ENCODE measurements at places on chromosomes 12 and 14.
A peak's percentile ranks its signal among the peaks of the same experiment; 100 is the strongest.

DNA sequence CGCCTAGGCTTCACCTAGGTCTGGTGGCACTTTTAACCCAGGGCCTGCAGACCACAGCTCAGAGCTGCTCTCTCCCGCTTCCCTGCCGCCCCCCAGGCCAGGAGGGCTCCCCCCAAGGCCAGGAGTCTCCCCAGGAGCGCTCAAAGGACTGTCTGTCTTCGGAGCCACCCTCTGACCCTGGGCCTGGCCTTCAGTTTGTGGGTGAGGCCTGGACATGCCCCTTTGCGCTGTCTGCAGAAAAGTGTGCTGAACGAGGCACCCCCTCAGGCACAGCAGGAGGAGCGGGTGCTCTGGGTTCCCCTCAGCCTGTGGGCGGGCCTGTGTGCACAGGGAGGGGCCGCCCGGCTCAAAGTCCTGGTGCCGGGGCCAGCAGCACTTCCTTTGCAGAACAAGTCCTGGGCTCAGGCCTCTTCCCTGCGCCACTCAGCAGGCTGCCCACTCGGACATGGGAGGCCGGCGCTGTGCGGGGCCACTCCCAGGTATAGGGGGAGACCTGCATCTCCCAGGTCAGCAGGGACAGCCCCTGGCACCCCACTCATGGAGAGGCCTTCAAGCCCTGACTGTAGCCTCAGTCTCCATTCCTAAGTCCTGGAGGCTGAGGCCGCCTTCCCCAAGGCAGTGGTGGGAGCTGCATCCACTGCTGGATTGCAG, 14.3 kb downstream of the DEGS2 start:
- DNase-seq = no peak

DNA sequence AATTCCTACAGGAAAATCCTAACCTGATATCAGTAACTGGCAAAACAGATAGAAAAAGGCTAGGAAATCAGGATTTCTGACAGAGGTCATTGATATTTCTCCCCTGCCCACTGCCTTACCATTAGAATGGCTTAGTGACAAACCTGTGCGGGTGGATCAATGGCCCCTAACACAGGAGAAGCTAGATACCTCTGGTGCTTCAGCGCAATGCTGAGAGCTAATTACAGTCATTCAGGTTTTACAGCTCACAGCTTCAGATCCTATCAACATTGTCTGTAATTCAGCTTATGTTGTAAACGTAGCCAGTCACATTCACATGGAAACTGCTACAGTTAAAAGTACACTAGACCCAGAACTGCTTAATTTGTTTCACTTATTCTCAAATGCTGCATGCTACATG, 17.4 kb upstream of the SLC10A1 start:
- DNase-seq = no peak

GRCh38 chr12:31236998-31237637, 88.8 kb downstream of the SINHCAF start:
- no peak for DNase-seq

GRCh38 chr12:114441545-114441944, 35.6 kb upstream of the TBX5 start:
- no peak for DNase-seq

DNA sequence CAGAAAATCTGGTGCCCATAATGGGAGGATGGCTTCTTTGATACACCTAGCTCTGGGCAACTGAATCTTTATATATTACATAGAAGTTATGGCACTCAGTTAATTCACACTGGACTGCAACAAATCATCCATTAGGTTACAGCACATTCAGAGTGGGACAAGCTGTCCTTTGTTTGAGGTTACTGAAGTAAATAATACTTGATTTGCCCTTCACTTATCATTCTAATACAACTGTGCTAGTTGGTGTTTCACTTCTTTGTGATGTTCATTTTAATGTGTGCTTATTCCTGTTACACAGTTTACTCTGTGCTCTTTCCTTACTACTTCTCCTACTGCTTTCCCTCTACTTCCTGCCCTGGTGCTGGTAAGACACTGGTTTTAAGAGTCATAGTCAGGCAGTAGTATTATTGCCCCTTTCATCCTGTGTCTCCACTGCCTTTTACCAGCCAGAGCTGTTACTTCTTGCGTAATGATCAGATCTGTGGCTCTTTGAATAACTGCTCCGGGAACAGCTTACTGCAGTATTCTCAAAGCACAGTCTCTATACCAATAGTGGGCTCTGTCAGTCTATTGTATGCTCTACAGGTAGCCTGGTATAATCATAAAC, 36.4 kb upstream of the GXYLT1 start:
- no peak for DNase-seq

GRCh38 chr12:67721248-67721647, 72.7 kb downstream of the DYRK2 start:
- DNase-seq = no peak

DNA sequence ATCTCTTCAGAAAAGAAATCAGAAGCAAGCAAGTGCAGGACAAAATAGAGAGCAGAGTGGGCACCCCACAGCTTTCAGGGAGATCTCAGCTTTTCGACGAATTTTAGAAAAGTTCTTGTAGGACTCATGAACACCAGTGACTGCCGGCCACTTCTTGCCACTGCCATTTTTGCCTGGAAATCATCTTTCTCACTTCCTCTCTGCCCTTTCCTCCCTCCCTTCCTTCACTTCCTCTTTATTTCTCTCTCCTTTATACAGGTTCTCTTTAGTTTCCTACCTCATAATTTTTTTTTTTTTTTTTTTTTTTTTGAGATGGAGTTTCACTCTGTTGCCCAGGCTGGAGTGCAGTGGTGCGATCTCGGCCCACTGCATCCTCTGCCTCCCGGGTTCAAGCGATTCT, 185.6 kb downstream of the APAF1 start:
- no peak for DNase-seq

GRCh38 chr12:81759190-81760051, at the start of gene PPFIA2:
Gene PPFIA2, minus strand, starts transcription at chr12:81759350.
- peak; percentile 62 for DNase-seq

DNA sequence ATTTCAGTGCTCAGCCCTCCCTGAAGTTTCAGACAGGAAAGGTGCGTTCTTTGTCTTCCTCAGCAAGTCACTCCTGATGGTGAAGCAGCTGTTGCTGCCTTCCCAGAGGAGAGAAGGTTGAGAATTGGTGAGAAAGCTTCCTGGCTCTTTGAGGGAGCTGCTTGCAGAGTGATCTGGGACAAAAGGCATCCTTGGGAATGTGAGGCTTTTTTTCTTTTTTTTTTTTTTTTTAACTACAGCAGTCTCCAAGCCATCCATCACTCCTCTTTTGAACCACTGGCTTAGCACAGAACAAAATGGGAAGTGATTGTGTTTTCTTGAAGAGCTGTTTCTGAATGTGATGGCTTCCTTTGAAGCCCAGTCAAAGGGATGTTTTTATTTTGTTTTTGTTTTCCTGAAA, 120.4 kb upstream of the LRIG3 start:
- no peak for DNase-seq

DNA sequence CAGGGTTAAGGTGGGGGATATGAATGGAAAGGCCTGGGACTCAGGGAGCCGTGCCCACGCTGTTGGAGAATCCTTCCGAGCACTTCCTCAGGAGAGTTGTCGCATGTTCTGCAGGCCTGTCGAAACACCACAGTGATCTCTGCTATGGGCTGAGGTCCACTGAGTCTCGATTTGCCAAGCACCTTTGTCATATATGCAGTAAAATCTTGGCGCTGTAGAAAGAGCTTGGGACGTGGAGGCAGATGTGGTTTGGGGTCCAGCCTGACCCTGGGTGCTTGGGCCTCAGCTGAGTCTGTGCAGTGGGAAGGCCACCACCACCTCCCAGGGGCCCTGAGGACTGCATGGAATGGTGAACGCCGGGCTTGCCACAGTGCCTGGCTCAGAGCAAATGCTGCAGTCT, 32.9 kb downstream of the C14orf132 start:
- no peak for DNase-seq

DNA sequence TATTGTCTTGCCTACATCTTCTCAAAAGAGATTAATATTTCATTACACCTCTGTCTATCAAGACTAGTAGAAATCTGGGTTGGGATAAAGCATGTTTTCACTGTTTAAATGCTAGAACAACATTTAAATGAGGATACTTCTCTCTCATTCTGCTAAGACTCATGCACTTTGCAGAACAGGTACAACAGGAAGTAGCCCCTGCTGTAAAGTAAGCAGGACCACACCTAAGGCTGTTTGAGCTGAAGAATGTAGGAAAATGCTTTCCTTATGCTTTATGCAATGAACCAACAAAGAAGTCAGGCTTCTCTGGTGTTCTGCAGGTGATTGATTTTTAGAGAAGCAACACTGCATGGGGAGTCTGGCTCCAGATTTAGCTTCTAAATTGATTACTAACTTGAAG, 89.4 kb downstream of the PAX9 start:
- no peak for DNase-seq

- DNase-seq = no peak
These were observed 724 bp downstream of the LTB4R start for GRCh38 chr14:24311837-24312615.

- no peak for DNase-seq
These were observed 26.0 kb downstream of the WBP11 start for GRCh38 chr12:14777271-14777670.

DNA sequence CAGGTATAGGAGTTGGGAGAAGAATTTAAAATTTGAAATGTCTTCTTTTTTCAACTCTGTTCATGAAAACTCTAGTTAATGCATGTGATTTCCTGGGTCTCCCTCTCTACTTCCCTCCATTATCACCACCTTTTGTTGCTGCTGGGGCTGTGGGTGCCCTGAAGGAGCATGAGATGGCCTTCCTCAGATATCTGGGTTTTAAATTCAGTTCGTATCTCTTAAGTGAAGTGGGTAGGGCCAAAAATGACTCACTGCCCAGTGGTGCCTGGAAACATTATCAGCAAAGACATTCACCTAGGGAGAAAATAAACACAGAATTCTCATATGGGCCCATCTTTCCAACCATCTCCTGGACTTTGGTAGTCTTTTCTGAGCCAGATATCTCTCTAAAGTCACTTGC, 234.9 kb upstream of the PLEKHG7 start:
- no peak for DNase-seq

- no peak for DNase-seq
These were observed 130.3 kb upstream of the FUT8 start for GRCh38 chr14:65281991-65282895.

- DNase-seq = no peak
These were observed 325.6 kb downstream of the NUAK1 start for GRCh38 chr12:105813201-105813600.

DNA sequence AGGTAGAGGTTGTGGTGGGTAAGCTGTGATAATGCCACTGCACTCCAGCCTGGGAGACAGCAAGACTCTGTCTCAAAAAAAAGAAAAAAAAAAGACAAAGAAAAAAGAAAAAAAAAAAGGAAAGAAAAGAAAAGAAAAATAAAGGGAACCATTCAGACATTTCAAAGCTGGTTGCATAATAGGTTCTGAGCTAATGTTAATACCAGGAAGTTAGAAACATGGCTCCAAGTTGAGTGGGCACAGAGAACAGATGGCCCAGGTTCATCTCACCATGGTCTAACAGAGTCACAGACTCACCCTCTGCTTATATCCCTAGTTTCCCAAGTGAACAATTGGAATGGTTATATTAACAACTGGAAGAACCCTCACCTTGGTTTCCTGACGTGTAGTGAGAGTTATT, 17.4 kb upstream of the ZDHHC17 start:
- no peak for DNase-seq

DNA sequence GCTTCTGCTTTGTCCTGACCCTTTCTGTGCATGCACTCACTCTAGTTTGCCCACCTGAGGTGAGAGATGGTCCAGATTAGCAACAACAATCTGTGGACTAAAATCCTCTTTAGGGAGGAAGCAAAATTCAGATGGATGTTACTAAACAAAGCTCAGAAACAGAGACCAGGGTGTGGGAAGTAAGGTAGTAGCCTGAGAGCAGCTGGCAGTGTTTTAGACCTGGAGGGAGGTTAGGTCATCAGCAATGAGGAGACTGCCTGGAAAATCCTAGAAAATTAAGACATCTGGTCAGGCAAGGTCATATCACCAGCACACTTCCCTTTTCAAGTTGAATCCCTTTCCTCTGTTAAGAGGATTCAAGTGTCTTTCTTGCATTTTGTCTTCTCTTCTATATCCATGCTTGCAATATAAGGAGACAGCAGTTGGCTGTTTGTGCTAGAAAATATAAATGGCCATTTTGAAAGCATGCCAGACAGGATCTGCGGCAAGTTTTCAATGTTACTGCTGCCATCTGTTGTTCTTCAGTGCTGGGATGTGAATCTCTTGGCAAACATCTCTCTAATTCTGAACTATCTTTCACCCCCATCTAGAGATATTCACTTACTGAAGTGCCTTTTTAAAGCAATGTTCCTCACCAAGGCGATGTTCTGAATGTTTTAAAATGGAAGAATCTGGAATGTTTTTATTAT, 266.4 kb downstream of the NAV3 start:
- no peak for DNase-seq

DNA sequence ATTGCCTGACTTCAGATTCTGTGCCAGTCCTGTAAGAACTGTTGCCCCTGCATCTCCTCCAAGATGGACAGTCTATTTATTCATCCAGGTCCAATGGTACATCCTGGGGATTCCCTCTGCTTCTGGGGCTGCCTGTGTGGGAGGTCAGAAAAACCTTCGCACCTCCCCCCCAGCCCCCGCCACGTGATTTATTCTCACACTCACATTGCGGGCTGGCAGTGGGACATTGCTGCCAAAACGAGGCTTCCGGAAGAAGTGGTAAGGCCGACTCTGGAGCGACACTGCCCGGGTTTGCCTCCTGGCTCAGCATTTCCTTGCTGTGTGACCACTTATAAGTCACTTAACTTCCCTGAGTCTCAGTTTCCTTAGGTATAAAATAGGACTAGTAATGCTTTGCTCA, 5.9 kb upstream of the RTL1 start:
- DNase-seq = no peak

- no peak for DNase-seq
These were observed 106.9 kb upstream of the ATF7IP start for GRCh38 chr12:14258575-14258940.

GRCh38 chr12:114122016-114122415, 155.9 kb upstream of the RBM19 start:
- no peak for DNase-seq

GRCh38 chr12:57936513-57936883, 4.9 kb upstream of the ATP23 start:
- no peak for DNase-seq

DNA sequence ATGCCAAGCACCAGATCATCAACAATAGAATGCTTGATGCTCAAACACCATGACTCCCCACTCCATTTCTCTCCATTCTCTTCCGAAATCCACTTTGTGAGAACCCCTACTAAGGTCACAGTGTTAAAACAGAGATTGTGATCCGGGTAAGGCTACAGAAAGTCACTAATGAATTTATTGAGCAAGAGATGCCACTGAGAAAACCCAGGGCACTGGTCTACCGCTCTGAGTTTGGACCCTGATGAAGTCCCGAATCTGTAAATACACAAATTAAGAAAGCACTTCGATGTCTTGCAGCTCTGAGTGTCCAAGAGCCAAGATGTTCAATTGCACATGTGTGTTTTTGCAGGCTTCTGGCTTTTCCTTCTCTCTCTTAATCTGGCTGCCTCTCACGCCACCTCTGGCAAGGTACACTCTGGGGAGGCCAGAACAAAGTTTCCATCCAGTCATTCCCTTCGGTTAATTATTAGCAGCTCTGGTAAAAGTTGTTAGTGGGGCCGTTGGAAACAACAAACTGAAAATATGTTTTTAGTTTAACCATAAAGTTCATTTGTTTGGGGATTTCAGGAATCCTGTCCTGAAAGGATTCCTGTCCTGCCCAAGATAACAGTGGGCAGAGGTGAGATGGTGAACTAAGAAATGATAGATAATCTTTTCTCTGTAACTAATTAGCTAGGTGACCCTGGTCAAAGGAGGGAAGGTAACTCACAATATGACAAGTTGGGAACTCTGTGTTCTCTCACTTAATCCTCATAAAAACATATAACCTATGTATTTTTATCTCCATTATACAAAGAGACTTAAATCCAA, 75.4 kb downstream of the BTG1 start:
- no peak for DNase-seq

GRCh38 chr12:55932551-55932910, 1.6 kb downstream of the DGKA start:
- no peak for DNase-seq

All from NCI-H2081 treated with DMSO at 0.1 percent for 48 hours (cell line).